Placental epithelial cell (primary cell): ENCODE measurements at places on chromosomes 1 and 21. TPM values are rescaled to one million over a fixed set of nuclear protein-coding genes. Genes with fewer than 3 reads are reported as not detected.

The FNDC10 gene
- 2.7 and 5.3 TPM in 2 replicates for total RNA-seq

The CFHR1 gene
- total RNA-seq: not detected in 2 replicates

The NBPF10 gene
- total RNA-seq: 0.65 and 1.6 TPM in 2 replicates

The C4BPA gene
- total RNA-seq: 0.11 TPM in 1 of 2 replicates, not detected in the other

The MYBPH gene
- total RNA-seq: not detected in 2 replicates

The OR2M3 gene
- total RNA-seq: not detected in 2 replicates

The MEX3A gene
- total RNA-seq: 2.9 and 4.7 TPM in 2 replicates

The LYPD8 gene
- total RNA-seq: 0.22 TPM in 1 of 2 replicates, not detected in the other
